ENCODE measurements at places on chromosomes 2 and 18.

GRCh38 chr18:78704971-78705461 lies 274.6 kb upstream of the SALL3 start:
- DNase-seq = no peak

- no peak for DNase-seq
These were observed 685.5 kb downstream of the CPS1 start for GRCh38 chr2:211241891-211242290.

- DNase-seq = no peak
These were observed 47.8 kb downstream of the TMX3 start for GRCh38 chr18:68667121-68667520.

GRCh38 chr2:126849991-126850535 lies 48.6 kb upstream of the TEX51 start:
- no peak for DNase-seq

- DNase-seq = no peak
These were observed 514.2 kb upstream of the MYT1L start for GRCh38 chr2:2845267-2845666.

- DNase-seq = no peak
These were observed 652 bp downstream of the PPM1B start for GRCh38 chr2:44169155-44169898.

- DNase-seq = no peak
These were observed 154.3 kb downstream of the GLI2 start for GRCh38 chr2:120889936-120890335.

- DNase-seq = no peak
These were observed 2.9 kb upstream of the BCL2L11 start for GRCh38 chr2:111117598-111118480.

GRCh38 chr2:220469201-220469600 lies 841.8 kb downstream of the SLC4A3 start:
- no peak for DNase-seq

DNA sequence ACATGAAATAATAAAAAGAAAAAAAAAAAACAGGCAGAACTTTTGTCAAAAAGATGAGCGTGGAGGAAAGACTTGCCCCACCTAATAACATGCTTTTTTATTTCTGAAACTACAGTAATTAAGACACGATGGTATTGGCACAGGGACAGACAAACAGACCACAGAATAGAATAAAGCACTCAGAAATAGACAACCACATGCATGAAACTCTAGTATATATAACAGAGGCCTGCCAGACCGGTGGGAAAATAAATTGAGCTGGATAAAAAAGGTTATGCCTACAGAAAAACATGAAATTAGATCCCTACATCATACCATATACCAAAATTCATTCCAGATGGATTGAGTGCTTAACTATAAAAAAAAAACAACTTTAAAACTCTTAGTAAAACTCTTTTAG lies 163.1 kb downstream of the NRP2 start:
- DNase-seq = no peak

DNA sequence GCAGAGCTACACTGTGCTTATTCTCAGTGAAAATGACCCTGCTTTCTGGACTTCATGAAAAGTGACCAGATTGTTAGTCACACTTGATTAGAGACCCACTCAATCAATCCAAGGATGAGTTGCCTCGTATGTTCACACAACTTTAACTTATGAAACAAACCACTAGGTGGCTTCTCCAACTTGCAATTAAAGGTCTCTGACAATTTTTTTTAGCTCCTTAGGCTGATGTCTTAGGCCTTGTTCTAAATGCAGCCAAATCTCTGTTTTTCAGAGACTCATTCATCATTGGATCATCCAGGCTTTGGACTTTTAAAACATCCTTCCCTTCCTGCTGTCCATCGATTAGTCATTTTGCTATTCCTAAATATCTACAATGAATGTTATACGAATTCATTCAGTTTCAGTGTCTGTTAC lies 63.4 kb downstream of the MREG start:
- DNase-seq = no peak

- DNase-seq = no peak
These were observed 205.6 kb downstream of the RTP5 start for GRCh38 chr2:242075168-242075567.

GRCh38 chr18:29271501-29271900 lies 1094.6 kb upstream of the CDH2 start:
- DNase-seq = no peak

GRCh38 chr2:231228223-231228622 lies 29.8 kb downstream of the ARMC9 start:
- no peak for DNase-seq

DNA sequence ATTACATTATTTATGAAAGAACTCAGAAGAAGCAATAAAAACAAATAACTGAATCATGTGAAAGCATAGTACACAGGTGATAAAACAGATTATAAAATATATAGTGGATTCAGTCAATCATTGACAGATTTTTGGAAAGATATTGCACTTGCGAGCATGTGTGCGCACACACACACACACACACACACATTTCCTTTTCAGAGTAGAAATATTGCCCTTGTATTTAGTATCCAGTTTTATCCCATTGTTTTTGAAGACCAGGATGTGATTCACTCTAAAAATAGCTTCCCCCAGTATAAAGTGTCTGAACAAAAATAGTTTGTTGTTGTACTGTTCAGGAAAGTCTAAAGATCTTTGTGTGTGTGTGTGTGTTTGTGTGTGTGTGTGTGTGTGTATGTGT lies 145.5 kb downstream of the CALCRL start:
- DNase-seq = no peak

- no peak for DNase-seq
These were observed 31.6 kb downstream of the BAZ2B start for GRCh38 chr2:159584796-159585195.

DNA sequence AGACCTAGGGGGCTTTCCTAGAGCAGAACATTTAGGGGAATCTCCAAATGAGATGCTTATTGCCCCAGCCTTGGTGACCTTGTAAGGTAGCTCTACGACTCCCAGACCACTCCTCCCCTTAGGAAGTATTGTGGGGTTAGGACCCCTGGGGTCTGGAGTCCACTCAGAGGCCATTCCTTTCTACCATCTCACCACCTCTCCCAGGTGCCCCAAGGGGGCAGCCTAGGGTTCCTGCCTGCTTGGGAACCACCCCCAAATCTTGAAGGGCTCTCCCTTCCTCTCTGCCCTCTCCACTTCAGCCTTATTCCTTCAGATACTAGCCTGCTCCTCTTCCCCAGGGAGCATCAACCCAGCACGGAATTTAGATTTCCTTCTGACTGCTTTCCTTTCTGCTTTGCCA lies 17.5 kb upstream of the EXOC6B start:
- DNase-seq = no peak

DNA sequence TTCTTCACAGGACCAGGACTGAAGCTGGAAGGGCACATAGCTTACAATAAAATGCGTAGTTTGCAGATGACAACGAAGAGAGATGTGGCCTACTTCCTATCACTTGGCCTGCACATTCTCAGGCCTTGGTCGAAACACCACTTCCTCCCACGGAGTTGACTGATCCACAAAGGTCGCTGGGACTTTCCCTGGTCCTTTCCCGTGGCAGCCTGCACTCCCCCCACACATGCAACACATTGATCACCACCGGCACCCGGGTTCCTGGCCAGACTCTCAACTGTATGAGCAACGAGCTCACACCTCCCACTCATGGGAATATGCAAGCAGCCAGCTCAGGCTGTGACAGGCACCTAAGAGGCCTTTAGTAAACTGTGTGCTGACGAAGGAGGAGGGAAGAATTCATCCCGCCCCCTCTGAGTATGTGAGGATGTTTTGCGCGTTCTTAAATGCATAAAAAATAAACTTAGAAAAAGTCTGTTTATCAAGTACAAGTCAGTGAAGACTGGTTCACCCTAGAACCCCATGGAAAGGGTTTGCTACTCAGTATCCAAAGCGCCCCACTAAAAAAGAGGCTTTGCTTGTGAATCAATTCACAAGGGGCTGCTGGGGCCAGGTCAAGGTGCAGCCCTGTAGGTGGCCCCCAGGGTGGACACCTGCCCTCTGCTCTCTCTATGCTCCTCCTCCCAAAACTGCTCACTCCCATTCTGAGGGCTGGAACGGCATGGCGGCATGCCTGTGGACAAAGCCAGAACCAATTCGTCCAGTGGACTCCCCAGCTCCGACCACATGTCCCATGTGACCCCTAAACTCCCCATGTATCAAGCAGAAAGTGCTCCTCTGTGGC lies 154.3 kb downstream of the EIPR1 start:
- DNase-seq = peak; percentile 86

- DNase-seq = no peak
These were observed 1.2 kb upstream of the GPR39 start for GRCh38 chr2:132415256-132415914.

DNA sequence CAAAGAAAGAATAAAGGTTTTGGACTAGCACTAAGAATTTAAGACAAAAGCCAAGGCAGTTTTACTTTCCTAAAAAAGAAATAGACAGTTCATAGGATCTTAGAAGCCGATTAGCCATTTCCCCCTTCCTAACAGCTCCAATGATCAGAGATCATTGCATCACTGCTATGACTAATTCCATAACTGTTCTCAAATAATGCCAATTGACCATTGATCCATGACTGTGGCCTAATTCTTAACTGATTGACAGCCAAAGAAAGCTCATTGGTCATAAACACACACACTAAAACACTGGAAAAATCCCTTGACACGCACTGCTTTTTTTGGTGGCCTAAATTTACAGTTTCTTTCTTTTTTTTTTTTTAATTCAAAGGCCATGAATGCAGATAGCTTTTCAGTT lies 345.0 kb upstream of the ACVR2A start:
- no peak for DNase-seq

- no peak for DNase-seq
These were observed 65.3 kb downstream of the TNS1 start for GRCh38 chr2:217937446-217937845.

DNA sequence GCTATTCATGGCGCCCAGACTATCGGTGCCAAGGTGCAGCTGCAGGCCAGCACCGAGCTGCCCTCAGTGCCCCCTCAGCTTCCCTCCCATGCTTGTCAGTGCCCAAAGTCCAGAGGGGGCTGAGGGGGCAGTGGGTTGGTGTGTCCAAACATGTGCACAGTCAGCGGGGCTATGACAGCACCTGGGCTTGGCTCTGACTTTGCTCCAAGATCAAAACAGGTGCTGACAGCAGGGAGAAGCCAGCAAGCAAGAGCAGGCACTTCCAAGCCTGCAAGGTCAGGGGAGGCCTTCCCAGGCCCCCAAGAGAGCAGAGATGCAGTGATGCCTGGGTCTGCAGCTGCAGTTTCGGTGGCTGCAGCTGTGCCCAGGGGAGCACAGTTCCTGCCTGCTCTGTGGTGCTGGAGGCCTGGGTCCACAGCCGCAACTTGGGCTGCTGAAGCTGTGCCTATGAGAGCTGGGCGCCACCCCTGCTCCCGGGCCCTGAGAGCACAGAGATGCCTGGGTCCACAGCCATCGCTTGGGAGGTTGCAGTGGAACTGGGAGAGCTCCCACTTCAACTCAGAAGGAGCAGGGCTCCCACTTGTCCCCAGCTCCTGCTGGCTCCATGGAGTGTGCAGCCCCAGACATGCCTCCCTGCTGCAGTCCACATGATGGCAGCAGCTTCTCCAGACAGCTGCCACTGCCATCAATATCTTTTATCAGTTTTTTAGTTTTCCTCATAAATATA lies 775.3 kb upstream of the POU3F3 start:
- DNase-seq = no peak

DNA sequence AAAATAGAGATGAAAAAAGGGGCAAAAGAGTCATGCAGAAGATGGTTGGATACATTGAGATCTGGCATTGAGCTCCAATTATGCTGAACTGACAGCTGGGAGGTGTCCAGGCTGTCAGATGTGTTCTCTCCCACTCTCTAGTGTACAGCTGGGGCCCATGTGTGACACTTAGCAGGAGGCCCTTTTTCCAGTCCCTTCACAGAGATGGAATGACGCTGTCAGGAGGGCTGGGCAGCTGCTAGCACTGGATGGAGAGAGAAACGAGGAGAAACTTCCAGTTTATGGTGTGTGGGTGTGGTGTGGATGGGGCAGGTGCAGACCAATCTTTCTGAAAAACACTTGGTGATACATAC lies 437.7 kb upstream of the HS6ST1 start:
- no peak for DNase-seq

GRCh38 chr2:71919708-71920107 lies 228.0 kb downstream of the CYP26B1 start:
- DNase-seq = no peak

DNA sequence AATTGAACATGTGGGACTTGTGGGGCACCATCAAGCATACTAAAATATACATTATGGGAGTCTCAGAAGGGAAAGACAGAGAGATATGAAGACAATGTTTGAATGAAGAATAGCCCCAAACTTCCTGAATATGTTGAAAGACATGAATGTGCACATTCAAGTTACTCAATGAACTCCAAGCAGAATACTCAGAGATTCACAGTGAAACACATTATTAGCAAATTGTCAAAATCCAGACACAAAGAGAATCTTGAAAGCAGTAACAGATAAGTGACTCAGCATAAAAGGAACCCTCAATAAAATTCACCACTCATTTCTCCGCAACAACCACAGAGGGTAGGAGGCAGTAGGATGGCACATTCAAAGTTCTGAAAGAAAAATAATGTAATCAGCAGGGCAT lies 8.8 kb downstream of the C2orf92 start:
- DNase-seq = no peak

- no peak for DNase-seq
These were observed 111.8 kb upstream of the CAB39 start for GRCh38 chr2:230600881-230601280.

- DNase-seq = no peak
These were observed 375.0 kb upstream of the HS6ST1 start for GRCh38 chr2:128693743-128694029.

DNA sequence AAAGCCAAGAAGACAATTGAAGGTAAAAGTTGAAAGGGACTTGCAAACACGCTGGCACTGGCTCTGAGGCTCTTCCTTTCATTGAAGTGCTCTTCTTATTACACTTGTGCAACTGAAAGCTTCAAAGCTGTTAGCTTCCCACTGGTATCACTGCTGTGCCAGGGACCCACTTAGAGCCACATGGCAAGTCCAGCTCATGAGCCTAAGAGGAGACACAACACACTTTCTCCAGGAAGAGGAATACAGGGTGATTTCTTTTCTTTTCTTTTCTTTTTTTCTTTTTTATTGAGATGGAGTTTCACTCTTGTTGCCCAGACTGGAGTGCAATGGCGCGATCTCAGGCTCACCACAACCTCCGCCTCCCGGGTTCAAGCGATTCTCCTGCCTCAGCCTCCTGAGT lies 218.2 kb downstream of the ATAD2B start:
- DNase-seq = no peak

GRCh38 chr2:137117385-137117784 lies 352.0 kb downstream of the THSD7B start:
- DNase-seq = no peak

DNA sequence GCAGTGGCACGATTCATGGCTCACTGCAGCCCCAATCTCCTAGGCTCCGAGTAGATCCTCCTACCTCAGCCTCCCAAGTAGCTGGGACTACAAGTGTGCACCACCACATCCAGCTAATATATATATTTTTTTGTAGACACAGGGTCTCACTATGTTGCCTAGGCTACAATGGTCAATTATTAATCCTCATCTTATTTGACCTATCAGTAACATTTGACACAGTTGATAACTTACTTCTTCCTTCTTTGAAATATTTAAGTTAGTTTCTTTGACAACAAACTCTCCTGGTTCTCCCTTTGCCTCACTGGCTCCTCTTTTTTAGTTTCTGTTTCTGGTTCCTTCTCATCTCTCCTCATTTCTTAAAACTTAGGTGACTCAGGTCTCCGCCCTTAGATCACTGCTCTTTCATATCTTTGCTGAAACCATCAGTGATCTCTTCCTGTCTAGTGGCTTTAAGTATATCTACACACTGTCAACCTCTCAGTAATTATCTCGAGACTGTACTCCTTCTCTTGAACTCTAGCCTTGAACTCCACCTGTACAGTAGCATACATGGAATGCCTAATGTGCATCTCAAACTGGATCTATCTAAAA lies 11.5 kb downstream of the PGAP1 start:
- DNase-seq = no peak

- DNase-seq = no peak
These were observed 18.9 kb upstream of the PTPRM start for GRCh38 chr18:7548221-7548620.

Measured in stimulated activated CD4-positive, alpha-beta T cell treated with anti-CD3 and anti-CD28 coated beads, Interleukin-12 subunit alpha, Interleukin-12 subunit beta, amount 100 ng/mL, for 24 hours (primary cell).